NCI-H2029 treated with DMSO at 0.1 percent for 48 hours (cell line): ENCODE measurements at places on chromosomes 5 and 9.

DNA sequence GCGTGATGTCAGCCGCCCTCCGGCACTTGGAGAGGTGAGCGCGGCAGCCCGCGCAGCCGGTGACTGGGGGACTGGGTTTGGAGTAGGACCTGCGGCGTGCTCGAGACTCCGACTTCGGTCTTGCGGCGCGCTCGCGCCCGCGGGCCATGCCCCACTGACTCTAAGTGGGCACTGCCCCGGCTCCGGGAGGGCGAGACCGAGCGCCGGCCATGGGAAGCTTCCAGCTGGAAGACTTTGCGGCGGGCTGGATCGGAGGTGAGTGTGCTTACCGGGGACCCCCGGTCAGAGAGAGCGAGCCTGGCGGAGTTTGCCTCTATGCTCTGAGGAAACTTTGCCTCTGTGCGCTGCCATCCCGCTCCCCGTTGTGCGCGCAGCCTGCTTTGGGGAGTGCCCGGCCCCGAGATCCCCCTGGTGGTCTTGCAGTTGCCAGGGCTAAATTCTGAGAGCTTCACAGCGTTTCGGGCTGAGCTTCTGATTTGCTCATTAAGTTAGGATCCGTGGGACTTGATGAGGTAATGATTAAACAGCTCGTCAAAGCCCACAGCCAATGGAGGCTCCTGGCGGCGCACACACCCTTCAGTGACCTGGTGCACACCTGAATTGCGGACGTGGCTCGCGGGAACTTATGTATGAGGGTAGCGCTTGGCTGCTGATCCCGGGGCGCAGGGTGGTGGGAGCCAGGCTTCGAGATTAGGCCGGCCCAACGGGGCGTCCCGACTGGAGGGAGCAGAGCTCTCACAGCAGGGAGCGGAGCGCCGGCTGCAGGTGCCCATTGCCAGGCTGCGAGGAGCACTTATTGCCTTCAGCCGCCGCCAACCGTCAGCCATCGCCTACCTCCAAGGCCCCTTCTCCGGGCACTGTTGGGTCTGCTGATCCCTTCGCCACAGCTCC lies at the start of gene SLC25A48:
TSS of gene SLC25A48 (plus strand) at position 25 of the 891 bp plus-strand sequence. CDS start at position 210, 185 bp downstream.
- DNase-seq: peak; percentile 11

DNA sequence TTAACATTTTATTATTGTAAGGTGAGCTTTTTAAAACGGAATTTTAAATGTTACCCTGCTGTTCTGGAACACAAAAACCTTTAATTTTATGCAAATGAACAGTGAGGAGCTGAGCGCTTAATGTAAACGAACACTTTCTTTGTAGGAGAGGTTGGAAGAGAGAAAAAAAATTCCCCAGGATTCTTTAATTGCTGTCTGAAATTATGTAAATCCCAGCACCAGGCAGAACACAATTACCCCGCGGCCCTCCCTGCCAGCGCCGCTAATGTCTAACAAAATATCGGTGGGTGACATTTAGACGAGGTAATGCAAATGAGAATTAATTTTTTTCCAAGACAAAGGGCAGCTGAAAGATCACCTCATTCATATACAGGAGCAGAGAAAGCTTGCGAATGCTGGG lies 143.4 kb upstream of the MVB12B start:
- no peak for DNase-seq

DNA sequence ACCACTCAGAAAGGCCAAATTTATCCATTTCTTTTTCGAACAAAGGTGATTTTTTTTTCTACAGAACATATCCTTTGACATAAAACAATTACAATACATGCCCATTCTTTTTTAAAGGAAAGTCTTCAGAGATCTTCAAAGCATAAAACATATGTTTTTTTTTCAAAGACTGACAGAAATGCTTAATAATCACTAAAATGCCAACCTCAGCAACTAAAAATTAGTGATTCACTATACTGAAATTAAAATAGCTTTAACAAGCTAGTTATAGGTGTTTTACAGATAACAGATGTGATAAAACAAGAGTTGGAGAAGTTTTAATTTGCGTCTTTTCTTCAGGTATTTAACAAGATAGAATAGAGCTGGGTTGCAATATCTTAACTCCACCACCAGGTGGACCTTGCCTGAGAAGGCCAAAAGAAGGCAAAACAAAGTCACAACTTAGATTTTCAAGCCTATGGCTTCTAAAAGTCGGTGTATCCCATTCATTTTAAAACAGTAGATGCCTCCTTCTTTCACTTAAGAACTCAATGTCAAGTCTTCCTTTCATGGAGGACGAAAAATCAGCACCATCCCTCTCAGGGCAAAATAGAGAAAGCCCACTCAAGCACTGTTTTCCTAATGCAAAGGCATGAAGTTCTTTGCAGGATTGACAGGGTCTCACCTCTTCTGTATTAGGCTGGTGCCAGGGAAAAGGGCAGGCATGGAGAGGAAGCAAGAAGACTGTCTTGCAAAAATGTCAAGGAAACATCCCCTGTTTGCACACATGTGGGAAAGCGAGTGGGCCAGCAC lies 31.1 kb upstream of the CPLX2 start:
- DNase-seq: no peak

GRCh38 chr5:168109441-168109840 lies 182.0 kb upstream of the WWC1 start:
- DNase-seq: no peak

GRCh38 chr9:79346350-79347020 lies 225.3 kb upstream of the TLE4 start:
- no peak for DNase-seq

GRCh38 chr5:7331131-7331530 lies 64.8 kb upstream of the ADCY2 start:
- no peak for DNase-seq

DNA sequence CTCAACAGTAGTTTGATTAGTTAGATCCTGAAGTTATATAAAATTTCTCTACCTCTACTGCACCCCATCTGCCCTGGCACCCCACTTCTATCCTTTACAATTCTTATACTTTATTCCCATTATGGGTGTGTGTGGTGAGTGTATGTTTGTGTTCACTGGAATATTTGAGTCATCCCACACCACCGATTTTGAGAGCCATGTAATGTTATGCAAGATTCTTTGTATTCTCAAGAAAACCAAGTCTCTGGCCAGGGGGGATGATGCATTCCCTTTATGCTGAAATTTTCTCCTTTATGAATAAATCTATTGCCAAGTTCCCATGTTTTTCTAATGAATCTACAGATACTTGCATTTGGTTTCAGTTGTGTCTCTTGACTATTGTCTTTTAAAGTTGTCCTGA lies 266.8 kb downstream of the ARHGEF28 start:
- no peak for DNase-seq

- DNase-seq: no peak
These were observed 293.2 kb downstream of the EPB41L4A start for GRCh38 chr5:112125903-112126302.

GRCh38 chr5:179343021-179343718 lies 2.1 kb downstream of the ADAMTS2 start:
- DNase-seq: no peak

- DNase-seq: no peak
These were observed 8.2 kb upstream of the RALGDS start for GRCh38 chr9:133129001-133129795.
